ENCODE measurements at places on chromosomes 7 and 10.

- no peak for DNase-seq
Observed at GRCh38 chr10:110686949-110687348, 42.8 kb downstream of the RBM20 start.

GRCh38 chr10:61480208-61480607 is 27.0 kb upstream of the TMEM26 start:
- no peak for DNase-seq

DNA sequence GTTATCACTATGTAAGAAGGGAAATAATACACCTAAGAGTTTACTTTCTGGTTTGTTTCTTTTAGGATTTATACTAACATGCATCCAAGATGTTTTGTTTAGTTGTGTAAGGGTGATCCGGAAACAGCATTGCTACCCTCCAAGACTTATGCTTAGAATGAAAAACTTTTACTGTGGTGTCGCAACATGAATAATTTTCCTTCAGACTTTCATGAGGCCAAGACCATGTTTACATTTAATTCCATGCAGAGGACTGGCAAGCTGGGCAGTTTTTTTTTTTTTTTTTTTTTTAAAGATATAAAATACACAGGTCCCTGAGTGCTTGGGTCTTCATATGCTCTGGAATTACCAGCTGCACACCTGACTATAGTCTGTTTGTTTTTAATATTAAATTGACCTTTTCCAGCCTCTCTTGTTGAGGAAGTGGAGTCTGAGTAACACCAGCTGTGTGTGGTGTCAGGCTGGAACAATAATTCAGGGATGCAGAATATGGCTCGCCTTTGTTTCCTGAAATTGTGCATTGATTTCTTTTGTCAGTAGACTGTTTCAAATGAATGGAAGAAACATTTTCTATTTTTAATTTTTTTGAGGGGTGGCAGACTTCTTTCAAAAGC is 81.7 kb downstream of the ST7 start:
- no peak for DNase-seq

DNA sequence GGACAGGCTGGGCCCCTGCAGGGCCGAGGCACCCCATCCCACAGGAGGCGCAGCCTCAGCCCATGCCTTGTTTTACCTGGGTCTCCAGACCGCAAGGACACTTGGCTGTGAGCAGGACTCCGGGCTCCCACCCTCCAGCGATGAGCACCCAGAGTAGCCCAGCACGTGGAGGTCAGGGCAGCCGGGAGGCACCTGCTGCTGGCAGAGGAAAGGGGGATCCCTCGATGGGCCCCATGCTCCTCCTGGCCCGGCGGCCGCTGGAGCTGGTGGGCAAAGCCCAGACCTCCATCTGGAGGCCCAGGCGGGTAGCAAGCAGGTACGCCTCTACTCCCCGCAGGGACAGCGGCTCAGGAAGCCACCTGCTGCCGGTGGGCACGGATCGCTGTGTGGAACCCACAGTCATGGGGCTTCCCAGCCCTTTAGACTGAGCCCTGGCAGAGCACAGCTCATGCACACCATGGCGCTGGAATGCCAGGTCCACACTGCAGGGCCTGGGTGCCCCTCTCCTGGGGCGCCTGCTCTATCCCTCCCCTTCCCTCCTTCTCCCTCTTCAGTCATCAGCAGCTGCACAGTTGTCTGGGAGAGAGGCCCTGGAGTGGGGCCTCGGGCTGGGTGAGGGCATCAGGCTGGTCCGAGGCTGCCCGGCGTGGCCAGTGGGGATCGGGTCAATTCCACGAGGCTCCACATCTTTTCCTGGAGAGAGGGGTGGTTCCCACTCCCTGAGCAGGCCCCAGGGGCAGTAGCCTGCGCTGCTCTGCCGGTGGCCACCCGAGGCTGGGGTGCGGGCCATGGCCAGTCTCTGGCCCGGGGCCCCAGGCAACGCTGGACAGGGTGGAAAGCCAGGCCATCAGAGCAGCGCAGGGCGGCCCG is 65.7 kb downstream of the PWWP2B start:
- no peak for DNase-seq

- DNase-seq, result no peak
Observed at GRCh38 chr7:108010377-108010776, 7.4 kb upstream of the LAMB1 start.

- DNase-seq, result no peak
Observed at GRCh38 chr7:4297165-4297917, 384.8 kb upstream of the FOXK1 start.

- DNase-seq, result no peak
Observed at GRCh38 chr10:85623758-85624157, 742.8 kb downstream of the GRID1 start.

GRCh38 chr10:11898372-11899066 is 75.4 kb downstream of the PROSER2 start:
- DNase-seq, result no peak

- DNase-seq, result no peak
Observed at GRCh38 chr7:133022661-133023060, 59.2 kb downstream of the CHCHD3 start.

GRCh38 chr10:72104472-72105097 is 16.2 kb upstream of the SPOCK2 start:
- no peak for DNase-seq

GRCh38 chr7:57769958-57770357 is 320.0 kb downstream of the ZNF716 start:
- no peak for DNase-seq

GRCh38 chr10:6058682-6059475 is 3.3 kb downstream of the IL2RA start:
- DNase-seq, result no peak

- DNase-seq, result no peak
Observed at GRCh38 chr7:46071601-46072000, 150.5 kb upstream of the IGFBP3 start.

- DNase-seq, result no peak
Observed at GRCh38 chr7:80659120-80660055, 20.9 kb downstream of the CD36 start.

DNA sequence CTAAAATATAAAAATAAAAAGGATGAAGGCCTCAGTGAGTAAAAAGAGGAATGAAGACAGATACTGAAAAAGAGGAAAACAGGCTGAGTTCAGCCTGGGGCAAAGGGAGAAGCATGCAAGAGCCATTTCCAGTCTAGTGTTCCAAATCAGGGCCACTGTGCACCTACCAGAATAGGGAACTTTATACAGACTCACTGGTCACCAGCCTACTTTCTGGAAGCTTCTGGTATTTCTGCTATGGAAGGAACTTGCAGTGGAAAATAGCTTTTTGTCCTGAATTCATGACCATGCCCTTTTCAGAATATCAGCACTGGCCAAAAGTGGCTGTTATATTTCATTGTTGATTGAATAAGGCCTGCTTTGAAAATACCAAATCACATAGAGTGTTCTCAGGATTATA is 28.8 kb downstream of the ABRAXAS2 start:
- DNase-seq, result no peak

DNA sequence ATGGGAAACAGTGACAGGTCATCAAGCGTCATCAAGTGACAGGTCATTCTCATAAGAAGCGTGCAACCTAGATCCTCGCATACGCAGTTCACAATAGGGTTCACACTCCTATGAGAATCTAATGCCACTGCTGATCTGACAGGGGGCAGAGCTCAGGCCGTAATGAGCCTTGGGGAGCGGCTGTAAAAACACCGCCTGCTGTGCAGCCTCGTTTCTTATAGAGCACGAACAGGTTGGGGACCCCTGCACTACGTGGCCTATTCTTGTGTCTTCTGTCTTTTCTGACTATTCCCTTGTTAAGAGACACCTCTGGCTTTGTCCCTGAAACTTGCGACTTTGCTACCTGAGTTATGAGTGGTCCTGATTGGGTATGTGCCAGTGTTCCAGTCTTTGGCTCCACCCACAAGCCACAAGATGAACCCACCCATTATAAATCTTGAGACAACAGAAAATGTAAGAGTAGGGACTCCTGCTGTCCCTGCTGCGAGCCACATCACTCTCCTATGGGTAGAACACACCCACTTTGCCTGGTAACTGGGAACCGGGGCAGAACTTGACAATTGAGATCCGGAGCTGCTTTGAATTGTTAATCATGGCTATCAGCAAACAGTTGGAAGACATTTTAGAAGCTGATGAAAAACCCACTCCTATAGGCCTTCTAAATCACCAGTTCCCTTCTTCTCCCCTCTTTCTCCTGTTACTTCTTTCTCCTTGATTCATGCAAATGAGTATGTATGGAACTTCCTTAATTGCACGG is 55.8 kb upstream of the EXOC4 start:
- no peak for DNase-seq

- DNase-seq, result no peak
Observed at GRCh38 chr10:58797356-58797755, 284.7 kb downstream of the BICC1 start.

GRCh38 chr7:111224354-111225231 is 133.7 kb downstream of the LRRN3 start:
- no peak for DNase-seq

- no peak for DNase-seq
Observed at GRCh38 chr10:84258034-84258695, 13.3 kb downstream of the RGR start.

GRCh38 chr10:91410638-91411371 is 661 bp downstream of the HECTD2 start:
- DNase-seq, result no peak

- no peak for DNase-seq
Observed at GRCh38 chr7:46775020-46775419, 806.9 kb downstream of the TNS3 start.

DNA sequence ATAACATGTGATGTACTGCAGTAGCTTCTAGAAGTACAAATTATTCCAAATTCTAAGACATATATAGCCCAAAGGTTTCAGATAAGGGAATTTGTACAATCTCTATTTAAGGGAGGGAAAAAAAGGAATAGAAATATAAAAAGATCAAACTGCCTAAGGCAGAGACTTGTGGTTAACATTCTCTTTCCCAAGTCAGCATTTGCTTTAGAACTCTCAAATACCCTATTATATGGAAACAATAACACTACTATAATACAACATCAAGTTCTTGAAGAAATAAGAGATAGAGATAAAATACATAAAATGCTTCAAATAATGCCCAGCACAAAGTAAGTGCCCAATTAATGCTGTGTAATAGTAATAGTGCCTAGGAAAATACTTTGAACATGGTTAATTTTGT is 123.1 kb downstream of the CRPPA start:
- no peak for DNase-seq

GRCh38 chr10:131775433-131775832 is 125.4 kb upstream of the PPP2R2D start:
- DNase-seq, result no peak

DNA sequence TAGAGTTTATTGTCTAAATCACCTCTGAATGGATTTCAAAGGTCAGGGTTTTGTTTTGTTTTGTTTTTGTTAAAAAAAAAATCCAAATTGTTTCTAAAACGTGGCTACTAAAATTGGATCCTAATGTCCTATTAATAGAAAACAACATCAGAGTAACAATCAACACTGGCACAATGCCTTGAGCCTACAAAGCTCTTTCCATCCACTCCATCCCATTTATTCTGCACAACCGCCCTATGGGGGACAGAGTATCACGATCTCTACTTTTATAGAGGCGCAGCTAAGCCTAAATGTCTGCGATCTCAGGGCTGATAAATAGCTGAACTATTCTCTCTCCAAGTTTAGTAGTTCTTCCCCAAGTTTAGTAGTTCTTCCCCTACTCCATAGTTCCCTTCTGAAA is 78.8 kb downstream of the FGFR2 start:
- no peak for DNase-seq

DNA sequence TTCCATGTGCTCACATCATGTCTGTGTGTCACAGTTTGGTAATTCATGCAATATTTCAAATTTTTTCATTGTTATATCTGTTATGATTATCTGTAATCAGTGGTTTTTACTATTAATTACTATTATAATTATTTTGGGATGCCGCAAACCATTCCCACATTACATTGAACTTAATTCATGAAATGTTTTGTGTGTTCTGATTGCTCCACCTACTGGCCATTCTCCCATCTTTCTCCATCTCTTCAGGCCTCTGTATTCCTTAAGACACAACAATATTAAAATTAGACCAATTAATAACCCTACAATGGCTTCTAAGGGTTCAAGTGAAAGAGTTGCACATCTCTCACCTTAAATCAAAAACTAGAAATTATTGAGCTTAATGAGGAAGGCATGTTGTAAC is 398.5 kb downstream of the PCDH15 start:
- no peak for DNase-seq
